ENCODE measurements at places on chromosomes 7 and 10. TPM values are rescaled to one million over a fixed set of nuclear protein-coding genes. Genes with fewer than 3 reads are reported as not detected.

DNA sequence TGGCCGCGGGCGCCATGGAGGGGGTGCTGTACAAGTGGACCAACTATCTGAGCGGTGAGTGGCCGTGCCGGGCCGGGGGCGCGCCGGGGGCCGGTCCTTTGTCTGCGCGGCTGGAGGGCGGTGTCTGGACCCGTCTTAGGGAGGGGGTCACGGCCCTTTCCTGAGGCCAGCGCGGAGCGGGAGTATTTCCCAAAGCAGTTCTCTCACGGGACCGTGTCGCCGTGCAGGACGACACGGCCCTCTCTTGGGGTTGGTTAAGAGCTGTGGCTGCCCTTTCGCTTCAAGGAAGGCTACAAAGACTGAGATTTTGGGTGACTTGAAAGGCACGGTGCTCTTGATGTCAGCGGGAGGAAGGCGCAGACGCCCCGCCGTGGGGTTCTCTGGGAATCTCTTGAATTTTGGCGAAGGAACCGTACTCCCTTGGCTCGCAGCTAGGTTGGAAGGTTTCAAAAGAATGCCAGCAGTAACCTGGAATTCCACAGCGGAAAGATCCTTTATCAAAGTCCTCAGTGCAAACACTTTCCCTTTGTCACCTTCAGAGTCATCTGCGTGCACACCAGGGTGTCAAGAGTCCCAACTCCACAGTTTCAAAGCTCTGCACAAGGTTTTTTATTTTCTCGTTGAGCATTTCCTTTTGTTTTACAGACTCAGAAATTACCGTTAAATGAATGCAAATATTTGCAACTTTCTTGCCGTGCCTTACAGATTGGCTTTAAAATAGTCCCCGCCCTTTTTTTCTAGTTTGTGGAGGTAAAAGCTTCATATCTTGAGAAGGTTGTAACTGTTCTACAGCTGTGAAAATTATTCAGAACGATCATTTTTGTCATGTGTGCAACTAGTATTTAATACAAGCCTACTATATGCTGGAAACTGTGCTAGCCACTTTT is 780 bp downstream of the PLEKHA8 start:
- DNase-seq: no peak

DNA sequence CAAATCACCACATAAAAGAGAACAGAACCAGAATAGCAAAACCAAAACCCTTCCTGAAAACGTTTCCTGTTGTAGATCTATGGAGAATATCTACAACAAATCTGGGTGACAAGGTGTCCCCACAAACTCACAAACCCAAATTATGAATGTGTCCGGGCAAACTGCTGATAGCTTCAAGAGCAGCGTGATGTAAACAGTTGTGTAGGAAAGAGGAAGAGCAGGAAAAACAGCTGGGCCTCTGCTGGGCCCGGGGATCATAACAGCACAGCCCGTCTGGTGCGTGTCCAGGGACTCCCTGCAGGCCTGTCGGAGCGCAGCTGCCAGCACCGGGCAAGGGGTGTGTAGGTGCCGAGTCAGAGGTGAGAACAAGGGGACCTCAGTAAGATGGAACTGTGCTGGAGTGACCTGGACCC is 53.7 kb downstream of the KCNH2 start:
- no peak for DNase-seq

The NUTM2E gene
- not detected for total RNA-seq

- DNase-seq: no peak
Observed at GRCh38 chr7:8200717-8201116, 61.2 kb downstream of the ICA1 start.

GRCh38 chr7:81604075-81604807 is 165.6 kb downstream of the HGF start:
- DNase-seq: no peak

- DNase-seq: no peak
Observed at GRCh38 chr10:34722404-34722803, 92.7 kb downstream of the PARD3 start.

DNA sequence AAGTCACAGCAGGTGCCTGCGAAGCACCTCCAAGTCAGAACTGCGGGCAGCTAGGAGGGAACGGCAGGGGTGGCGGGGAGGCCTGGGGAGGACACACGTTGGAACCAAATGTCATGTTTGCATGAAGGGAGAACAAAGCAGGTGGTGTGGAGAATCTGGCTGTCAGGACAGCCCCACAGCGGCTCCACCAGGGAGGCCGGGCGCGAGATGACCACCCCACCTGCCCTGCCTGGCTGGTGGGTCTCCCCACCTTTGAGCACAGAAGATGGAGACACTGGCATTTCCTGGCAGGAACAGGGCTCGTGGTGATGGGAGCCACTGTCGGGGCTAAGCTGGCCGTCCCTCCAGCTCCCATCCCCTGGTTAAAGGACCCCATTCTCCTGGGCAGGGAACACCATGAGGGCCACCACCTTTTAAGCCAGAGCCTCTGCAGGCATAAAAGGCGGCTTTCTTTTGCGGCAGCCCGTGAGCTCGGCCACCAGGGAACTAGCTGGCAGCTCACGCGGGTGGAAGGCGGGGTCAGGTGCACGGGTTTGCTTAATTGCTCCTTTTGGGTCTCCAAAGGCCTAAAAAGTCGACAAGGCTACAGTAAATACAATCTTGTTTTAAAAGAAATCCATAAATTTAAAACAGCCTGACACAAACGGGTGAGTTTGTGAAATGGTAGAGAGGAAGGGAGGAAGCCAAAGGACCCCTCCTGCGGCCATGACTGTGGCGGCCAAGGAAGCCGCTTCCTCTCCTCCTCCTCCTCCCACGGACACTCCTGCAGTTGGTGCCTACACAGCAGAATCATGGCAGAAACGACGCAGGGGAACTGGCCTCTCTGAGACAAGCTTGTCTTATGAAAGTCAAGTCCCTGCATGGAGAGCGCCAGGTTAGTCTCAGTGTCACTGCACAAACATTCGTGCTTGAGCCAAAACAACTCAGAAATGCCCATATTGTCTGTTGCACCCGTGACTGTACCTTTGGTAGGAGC is 213.8 kb downstream of the DNAJB6 start:
- DNase-seq: no peak

The CAV2 gene
- 233 TPM for total RNA-seq

The TMEM273 gene
- total RNA-seq: 9.6 TPM

- DNase-seq: no peak
Observed at GRCh38 chr7:122412441-122412840, 107.9 kb upstream of the FEZF1 start.

Measured in right cardiac atrium (tissue), 5 donors.